ENCODE measurements at places on chromosomes 7 and 10.

- peak; percentile 12 for DNase-seq
Measured at GRCh38 chr10:33334805-33335550, 511 bp upstream of the NRP1 start.

- DNase-seq: no peak
Measured at GRCh38 chr10:77661100-77661499, 23.5 kb upstream of the KCNMA1 start.

- peak; percentile 26 for DNase-seq
Measured at GRCh38 chr10:113126229-113127201, 176.5 kb downstream of the TCF7L2 start.

GRCh38 chr10:24756283-24756682, 32.6 kb upstream of the ARHGAP21 start:
- no peak for DNase-seq

DNA sequence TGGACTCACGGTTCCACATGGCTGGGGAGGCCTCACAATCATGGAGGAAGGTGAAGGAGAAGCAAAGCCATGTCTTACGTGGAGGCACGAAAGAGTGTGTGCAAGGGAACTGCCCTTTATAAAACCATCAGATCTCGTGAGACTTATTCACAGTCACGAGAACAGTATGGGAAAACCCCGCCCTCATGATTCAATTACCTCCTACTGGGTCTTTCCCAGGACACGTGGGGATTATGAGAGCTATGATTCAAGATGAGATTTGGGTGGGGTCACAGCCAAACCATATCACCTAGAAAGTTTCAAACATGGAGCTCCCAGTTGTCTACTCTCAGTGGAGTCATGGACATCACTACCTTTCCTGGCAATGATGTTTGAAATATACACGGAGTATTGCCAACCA, 49.6 kb downstream of the CYCS start:
- DNase-seq: no peak

Measured in NCI-H2029 (cell line).